ENCODE measurements at places on chromosomes 6 and 20. TPM values are rescaled to one million over a fixed set of nuclear protein-coding genes. Genes with fewer than 3 reads are reported as not detected.

KIAA1586 gene
- total RNA-seq, result 14.4 TPM

OR2B2 gene
- not detected for total RNA-seq

TRIM10 gene
- not detected for total RNA-seq

GLP1R gene
- not detected for total RNA-seq

TRIM40 gene
- total RNA-seq, result not detected

Data from smooth muscle cell of trachea (primary cell).